NCI-H1092 treated with DMSO at 0.1 percent for 48 hours (cell line): ENCODE measurements at places on chromosomes 4 and X.

DNA sequence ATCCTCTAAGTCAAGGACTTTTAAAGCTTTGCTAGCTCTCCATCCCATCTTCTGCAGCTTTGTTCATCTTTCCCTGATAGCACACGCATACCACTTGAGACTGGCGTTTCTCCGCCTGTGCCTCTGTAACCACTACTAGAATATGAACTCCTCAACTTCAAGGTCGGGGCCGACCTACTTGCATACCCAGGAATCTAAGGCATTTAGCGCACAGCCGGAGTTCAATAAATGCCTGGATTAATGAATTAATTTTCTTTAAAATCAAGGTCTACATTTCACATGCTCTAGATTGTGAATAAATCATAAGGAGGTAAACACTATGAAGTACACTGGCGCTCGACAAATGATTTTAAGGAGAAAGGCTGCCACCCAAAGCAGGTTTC, 89.3 kb downstream of the HNRNPD start:
- no peak for DNase-seq

- no peak for DNase-seq
These were observed 20.7 kb upstream of the AR start for GRCh38 chrX:67523002-67523681.

GRCh38 chr4:122218762-122219161, 66.6 kb downstream of the BLTP1 start:
- no peak for DNase-seq

- DNase-seq: no peak
These were observed 19.6 kb upstream of the FAAH2 start for GRCh38 chrX:57266871-57267270.

- no peak for DNase-seq
These were observed 40.5 kb upstream of the BMP2K start for GRCh38 chr4:78735697-78736096.

DNA sequence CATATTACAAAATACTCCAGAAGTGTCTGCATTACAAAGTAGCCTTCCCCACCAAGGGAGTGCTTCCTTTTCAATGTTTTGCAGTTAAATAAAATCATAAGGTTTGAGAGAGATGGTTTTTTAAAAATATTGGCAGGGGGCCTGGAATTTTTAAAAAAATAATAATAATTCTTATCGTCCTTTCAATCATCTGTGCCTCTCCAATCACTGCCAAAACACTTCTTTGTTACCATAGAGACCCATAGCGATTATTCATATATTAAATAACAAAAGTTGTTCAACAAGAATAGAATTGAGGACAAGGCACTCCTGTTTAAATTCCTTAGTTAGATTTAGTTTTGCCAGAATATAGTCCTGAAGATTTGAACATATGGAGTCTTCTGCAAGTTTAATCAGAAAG, 203.1 kb downstream of the FAT4 start:
- no peak for DNase-seq

GRCh38 chr4:22466581-22466980, 49.3 kb downstream of the ADGRA3 start:
- DNase-seq: no peak

GRCh38 chrX:125532411-125533089, 212.9 kb downstream of the TEX13C start:
- DNase-seq: no peak

GRCh38 chr4:71907782-71908181, 123.9 kb upstream of the GC start:
- DNase-seq: no peak

DNA sequence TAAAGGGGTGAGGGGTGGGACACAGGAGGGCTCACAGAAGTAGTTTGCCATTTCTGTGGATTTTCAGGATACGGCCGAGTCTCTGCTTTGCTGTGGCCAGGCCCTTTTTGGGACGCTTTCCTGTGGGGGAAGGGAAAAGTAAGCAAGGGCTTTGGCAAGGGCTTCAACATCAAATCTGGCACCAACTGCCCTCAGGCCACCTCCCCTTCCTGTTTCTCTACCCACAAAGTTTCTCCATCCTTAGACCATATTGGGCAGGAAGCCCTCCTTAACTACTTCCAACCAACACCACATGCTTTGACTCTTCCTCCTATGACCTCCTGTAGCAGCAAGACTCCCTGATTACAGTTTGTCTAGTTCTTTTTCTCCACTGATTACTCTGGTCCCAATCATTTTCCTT, 105.1 kb downstream of the PHF8 start:
- no peak for DNase-seq

DNA sequence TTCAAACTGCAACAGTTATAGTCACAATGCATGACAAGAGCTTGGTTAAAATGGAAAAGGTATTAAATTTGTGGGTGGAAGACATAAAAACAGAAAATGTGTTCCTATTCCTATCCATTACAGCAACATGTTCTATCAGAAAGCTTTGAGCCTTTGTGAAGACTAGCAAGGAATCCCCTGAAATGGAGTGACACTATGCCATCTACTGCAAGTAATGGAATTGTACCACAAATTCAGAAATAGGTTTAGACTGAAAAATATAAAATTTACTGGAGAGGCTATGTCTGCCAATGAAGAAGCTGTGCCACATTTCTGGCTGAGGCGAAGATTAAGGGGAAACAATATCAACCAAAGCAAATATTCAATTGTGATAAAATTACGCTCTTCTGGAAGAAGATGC, 247.9 kb downstream of the ADAM29 start:
- no peak for DNase-seq

GRCh38 chr4:129641179-129641578, 545.2 kb downstream of the C4orf33 start:
- DNase-seq: peak; percentile 35

- DNase-seq: peak; percentile 45
These were observed 91.4 kb downstream of the GABRB1 start for GRCh38 chr4:47122592-47123291.

DNA sequence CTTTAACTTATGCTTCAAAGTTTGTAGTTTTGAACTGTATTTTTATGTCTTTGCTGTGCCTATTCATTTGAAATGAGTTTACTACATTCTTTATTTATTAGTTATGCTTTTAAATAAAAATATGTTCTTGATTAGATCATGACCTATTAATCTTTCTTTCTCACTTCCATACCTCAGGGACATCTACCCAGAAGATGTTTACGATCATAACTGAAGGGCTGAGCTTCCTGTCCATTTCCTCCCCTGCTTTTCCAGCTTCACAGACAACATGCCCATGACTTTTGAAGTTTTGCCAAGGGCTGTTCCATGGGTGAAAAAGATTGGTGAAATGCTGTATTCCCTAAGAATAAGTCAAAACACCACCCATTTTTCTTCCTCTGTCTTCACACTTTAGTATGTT, 99.7 kb upstream of the DDIT4L start:
- no peak for DNase-seq

DNA sequence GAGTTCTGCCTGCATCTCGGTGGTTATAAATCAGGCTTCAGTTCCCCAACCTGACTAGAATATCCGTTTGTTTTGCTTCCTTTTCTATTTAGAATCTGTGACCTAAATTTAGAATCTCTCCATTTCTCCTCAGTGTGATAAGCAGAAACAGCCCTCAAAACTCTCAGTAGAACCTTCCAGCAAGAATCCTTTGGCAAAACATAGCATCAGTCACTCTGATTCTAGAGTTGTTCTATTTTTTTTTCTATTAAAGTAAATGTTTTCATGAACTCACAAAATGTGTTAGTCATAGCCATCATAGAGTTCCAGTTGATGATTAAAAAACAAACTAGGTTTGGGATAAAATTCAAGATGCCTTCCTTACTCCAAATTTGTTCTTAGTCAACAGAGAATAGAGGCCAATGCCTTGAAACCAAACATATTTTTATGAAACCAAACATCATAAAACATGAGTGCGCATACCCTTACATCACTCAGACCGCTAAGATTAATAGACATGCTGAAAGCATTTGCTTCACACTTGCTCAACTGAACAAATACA, 13.2 kb upstream of the C1QTNF7 start:
- DNase-seq: no peak

GRCh38 chr4:25783943-25784342, 78.8 kb downstream of the SEL1L3 start:
- DNase-seq: no peak

DNA sequence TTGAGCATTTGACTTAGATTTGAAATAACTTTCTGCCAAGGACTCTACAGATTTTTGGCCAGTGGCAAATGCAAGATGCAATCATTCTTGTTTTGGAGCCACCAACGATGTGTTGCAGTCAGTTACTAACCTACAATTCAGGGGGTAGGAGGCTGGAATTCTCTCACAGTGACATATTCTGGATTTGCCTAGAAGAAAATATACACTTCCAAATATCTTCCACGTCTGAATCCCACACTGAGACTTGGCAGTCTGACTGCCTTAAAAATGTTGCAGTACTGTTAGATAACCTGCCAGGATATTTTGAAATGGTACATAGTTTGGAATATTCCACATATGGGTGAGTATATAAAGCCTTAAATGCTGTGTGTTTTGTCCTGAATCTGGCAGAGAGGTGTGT, 27.6 kb upstream of the AGTR2 start:
- DNase-seq: no peak

DNA sequence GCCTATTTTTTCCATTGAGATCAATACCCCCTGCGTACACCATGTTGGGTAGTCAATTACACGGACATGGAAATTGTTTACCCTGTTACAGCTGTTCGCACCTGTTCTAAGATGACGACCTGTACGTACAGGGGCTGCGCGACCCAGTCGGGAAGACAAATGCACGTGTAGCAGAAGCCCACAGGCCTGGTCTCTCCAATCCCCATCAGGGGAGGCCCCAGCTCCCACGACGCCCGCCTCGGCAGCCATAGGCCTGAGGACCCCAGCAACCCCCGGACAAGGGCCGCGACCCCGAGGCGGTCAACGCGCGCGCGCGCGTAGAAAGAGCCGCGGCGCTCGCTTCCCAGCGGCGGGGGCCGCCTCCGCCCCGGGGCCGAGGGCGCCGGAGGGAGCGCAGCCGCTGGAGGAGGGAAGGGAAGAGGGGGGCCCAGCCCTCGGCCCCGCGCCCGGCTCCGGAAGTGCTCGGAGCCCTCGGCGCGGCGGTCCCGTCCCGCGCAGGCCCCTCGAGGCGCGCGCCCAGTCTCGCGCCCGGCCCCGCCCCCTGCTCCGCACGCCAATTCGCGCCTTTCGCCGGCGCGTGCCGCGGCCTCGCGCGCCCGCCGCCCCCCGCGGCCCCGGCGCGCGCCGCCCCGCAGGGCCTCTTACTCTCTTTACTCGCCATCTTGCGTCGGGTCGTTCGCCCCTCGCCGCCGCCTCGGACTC, 618 bp downstream of the RBBP7 start:
- peak; percentile 36 for DNase-seq

- DNase-seq: no peak
These were observed 106.3 kb upstream of the BOD1L1 start for GRCh38 chr4:13733817-13734216.

GRCh38 chrX:107442914-107443527, 6.4 kb upstream of the FRMPD3 start:
- DNase-seq: no peak

DNA sequence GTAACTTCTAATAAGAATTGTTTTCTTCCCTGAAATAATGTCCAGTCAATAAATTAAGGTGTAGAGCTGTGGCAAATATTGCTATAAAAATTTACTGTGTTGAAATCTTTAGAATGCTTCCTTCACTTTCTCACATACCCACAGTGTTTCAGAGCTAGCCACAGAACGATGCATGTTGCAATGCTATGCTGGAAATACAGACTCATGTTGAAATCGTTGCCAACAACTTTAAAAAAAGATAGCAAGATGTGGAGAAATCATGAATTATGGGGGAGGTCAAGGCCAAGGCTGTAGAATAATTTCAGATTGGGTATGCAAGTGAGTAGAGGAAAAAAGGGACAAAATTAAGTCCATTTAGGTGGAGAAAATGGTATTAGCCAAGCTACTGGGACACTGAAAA, 204.8 kb downstream of the VEGFC start:
- no peak for DNase-seq

- no peak for DNase-seq
These were observed 57.8 kb downstream of the SPATA4 start for GRCh38 chr4:176137631-176138030.

GRCh38 chrX:122046226-122046625, 998.8 kb downstream of the GLUD2 start:
- DNase-seq: no peak

- peak; percentile 79 for DNase-seq
These were observed 33.5 kb upstream of the DCX start for GRCh38 chrX:111445485-111445884.

DNA sequence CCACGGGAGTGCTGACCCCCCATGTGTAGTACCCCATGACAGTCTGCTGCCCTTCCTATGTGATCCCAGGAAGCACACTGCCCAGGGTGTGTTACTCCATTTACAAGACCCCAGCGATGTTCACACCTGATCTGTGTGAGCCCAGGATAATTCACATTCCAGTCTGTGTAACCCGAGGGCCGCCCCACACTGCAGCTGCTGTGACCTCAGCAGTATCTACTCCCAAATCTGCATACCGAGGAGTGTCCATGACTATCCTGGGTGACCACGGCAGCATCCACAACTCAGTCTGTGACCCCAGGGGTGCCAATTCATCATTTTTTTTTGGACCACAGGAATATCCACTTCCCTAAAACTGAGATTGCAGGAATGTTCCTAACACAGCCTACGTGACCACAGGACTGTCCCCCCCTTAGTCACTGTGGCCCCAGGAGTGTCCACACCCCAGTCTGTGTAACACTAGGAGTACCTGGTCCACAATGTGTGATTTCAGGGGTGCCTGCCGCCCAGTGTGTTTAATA, 7.8 kb upstream of the GLOD5 start:
- no peak for DNase-seq

DNA sequence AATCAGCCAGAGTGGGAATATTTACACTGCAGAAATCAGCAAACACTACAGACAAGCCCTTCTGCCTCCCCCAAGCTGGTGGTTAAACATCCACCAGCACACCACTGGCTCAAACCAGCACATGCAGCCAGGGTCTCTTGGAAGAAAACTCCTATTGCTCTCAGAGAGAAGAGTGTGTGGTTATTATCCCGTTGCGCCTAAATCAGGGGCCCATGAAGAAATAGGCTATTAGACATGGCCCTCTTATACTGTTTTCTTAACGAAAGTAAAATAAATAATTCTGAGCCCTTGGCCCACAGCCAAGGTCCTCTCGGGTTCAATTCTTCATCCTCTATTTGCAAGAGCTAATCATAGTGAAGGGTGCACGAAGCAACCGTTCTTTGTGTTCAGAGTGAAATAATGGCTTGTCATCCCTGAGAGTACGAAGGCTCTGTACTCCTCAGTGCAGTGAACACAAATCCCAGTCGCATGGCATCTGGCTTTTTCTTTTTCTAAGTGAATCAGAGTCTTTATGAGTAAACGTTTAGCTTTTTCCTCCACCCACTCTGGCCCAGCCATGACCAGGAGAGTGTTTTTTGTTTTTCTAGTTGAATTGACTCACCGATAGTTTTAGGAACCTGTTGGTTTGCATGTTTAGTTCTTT, 33.4 kb upstream of the RBM47 start:
- DNase-seq: peak; percentile 97
